Motor neuron (in vitro differentiated cells): ENCODE measurements at places on chromosomes 2 and 18. TPM values are rescaled to one million over a fixed set of nuclear protein-coding genes. Genes with fewer than 3 reads are reported as not detected.

GRCh38 chr18:24446953-24447538 lies 13.4 kb upstream of the HRH4 start:
- ATAC-seq: no peak

DNA sequence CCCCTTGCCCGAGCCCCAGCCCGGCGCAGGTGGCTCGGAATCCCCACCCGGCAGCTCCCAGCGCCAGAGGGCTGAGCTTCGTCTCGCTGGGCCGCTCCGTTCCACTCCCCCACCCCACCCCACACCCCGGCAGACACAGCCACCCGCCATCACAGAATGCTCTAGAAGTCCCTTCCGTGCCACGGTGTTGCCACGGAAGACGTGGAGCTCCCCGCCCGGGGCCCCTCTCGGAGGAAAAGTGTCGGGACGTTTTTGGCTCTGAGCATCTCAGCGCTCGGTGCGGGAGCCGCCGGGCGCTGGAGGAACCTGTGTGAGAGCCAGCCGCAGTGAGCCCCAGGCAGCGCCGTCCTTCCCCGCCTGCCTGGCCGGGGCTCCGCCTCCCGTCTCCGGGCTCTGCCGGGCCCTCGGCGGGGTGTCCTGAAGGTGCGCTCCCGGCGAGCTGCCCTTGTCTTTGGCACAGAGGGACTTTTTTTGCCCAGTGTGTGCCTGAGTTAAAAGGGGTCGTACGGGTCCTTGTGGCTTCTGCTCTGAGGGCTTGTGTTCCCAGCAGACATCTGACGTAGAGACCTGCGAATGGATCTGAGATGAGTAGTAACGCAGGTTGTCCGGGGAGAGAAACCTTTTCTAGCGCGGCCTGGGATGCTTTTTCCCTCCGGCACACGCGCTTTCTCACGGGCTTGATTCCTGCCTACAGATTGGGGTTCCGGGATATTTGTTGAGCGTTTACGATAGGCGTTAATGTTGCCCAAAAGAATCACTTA lies 1.8 kb downstream of the ZCCHC2 start:
- ATAC-seq: peak; percentile 3

GRCh38 chr2:97775074-97775473 lies 61.7 kb downstream of the ZAP70 start:
- no peak for ATAC-seq

GRCh38 chr2:151766437-151767153 lies 32.3 kb upstream of the NEB start:
- ATAC-seq: no peak

DNA sequence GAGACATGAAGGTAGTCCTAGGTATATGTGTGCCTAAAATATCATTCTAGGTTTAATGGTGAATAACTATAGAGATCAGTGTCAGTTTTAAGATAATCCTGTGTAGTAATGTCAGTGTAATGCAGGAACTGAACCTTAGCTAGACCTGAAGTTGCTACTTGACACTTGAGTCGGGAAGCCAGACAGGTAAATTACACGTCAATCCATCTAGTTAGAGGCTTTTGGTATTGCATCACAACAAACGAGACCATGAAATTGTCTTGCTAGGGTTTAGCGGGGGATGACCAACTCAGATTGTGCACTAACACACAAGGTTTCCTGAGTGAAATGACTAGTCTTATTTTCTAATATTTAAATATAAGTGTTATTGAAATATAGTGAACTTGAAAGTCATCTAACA lies 2.0 kb downstream of the YPEL5 start:
- ATAC-seq: no peak

GRCh38 chr2:109463891-109464290 lies 149.9 kb downstream of the SEPTIN10 start:
- no peak for ATAC-seq

DNA sequence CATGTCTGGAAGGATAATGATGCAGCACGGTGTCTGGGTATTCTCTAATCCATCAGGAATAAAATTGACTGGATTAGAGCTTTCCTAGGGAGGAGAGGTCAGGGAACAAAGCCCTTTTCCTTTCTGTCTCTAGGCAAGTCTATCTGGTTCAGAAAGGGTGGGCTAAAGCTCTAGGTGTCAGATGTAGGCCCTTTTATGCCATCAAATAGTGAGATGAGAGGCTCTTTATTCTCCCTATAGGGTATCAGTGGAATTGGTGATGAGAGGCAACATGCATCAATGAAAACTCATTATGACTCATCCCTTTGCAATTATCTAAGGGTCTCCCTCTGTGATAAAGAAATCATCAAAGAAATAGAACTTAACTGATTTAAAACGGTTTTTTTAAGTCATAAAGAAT lies 328.0 kb upstream of the CRIM1 start:
- ATAC-seq: peak; percentile 48

DNA sequence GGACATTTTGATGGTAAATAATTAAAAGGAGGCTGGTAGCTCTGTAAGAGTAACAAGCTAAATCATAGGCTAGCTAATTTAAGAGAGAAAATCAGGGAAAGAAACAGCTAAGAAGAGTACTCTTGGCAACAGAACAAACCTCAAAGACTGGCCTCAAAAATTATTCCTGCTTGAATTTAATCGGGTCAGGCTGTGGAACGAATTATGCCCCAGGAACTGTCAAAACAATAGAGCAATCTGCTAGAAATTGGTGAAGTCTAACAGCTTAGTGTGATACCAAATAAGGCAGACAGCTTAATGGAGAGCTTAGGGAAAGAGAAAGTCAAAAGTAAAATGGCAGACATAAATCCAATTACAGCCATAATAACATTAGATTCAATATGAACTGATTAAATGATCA lies 215.7 kb downstream of the MREG start:
- ATAC-seq: no peak

Gene SLC38A11
- 0.13 TPM in 1 of 2 replicates, not detected in the other for total RNA-seq

Gene PRKRA
- 28.6 and 33.6 TPM in 2 replicates for total RNA-seq

Gene UGT1A5
- total RNA-seq: 0.19 TPM in 1 of 2 replicates, not detected in the other

Gene MTX2
- 60.6 and 61.4 TPM in 2 replicates for total RNA-seq
